ENCODE measurements at places on chromosomes 3 and 15.
A peak's percentile ranks its signal among the peaks of the same experiment; 100 is the strongest.

- DNase-seq = no peak
Measured at GRCh38 chr3:43870844-43871626, 180.3 kb downstream of the ABHD5 start.

GRCh38 chr3:65785065-65785645, 253.6 kb downstream of the MAGI1 start:
- DNase-seq = peak; percentile 51

GRCh38 chr3:15309662-15310335, 22.6 kb downstream of the SH3BP5 start:
- DNase-seq = no peak

GRCh38 chr15:52658955-52659354, 20.2 kb downstream of the ATOSA start:
- DNase-seq = no peak

DNA sequence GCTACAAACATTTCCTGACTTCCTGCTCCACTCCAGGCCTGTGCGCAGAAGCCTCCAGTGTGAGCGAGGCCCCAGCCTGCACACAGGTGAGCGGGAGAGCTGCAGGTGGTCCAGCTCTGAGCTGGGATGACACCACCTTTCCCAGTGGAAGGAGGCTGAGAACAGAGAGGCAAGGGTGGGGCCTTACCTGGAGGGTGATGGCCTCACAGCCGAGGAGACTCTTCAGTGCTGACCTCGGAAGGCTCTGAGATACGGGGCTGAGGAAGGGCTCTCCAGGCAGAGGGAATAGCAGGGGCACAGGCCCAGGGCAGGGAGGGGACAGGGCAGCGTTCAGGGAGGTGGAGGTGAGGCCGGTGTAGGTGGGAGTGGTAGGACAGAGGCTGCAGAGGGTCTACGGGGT, 70.8 kb downstream of the EFCAB12 start:
- no peak for DNase-seq

DNA sequence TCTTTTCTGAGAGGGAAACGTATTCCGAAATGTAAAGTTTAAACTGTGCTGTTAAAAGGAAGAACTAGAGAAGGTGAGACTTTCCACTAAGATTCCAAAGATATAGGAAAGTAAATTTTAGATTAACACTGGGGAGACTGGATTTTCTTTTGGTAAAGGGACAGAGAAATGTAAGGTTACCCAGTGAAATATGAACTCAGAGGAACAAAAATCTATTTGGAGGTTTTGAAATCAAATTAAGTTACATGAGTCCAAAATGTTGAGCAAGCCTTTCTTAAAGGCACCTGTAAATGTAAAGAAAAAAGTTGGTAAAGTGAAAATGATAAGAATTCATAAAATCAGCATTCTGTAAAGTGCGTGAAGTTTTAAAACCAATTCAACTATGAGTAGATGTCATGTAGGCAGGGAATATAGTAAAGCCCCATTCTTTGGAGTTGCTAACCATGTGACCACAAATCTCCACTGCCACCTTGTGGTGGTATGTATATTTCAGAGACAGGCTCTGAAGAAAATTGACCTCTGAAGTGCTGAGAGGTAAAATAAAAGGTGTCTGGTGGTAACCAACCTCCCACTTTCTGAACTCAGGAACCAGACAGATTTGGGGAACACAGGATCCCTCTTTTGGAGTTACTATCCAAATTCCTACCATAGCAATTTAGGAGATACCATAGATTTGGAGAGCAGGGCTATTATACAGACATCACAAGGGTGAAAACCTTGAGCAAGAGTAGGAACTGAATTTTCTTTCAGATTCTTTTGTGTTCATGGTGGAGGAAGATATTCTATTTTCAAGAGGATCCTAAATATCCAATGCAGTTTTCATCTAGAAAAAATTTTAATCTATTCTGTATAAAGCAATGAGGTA, 215.3 kb downstream of the ROBO2 start:
- DNase-seq = peak; percentile 64

- DNase-seq = peak; percentile 53
Measured at GRCh38 chr15:91853511-91853947, at the start of gene SLCO3A1. SLCO3A1 (plus strand) TSS chr15:91853708.

DNA sequence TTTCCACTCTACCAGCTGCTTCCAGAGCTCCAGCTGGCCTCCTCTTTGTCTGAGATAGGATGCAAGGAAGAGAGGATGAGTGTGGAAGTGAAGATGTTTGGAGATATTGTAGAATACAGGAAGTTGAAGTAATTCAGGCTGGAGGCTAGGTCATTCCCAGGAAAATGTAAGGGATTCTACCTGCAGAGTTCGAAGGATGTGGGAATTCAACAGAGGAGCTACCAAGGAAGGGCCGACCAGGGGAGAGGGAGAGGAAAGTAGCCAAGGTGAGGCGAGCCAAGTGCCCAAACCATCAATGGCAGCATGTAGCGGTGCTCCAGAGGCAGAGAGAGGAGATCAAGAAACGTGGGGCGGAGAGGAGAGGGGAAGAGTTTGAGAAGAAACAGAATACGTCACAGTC, 49.0 kb upstream of the EPHB3 start:
- DNase-seq = no peak

DNA sequence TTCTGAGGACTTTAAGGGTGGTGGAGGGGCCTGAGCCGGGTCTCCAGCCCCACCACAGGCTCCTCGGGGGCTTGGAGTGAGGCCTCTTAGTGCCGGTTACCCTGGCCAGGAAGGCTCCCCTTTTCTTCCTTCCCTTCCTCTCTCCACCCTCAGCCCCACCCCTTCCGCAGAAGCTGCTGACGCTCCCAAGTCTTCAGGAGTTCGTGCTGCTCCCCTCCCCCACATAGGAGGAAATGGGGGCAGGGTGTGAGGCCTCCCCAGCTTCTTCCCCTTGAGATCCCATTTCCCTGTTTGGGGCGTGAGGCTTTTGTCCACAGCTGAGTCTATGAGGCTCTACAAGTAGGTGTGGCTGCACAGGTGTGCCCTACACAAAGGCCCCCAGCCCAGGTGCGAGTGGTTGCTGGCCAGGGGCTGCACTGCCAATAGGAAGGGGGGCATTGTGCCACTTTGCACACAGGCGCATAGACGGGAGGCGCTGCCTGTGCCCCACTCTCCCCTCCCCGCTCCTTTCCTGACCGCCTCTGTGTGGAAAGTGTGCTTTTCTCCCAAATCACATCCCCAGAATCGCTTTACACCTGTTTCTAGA, 915 bp upstream of the CALML4 start:
- no peak for DNase-seq

DNA sequence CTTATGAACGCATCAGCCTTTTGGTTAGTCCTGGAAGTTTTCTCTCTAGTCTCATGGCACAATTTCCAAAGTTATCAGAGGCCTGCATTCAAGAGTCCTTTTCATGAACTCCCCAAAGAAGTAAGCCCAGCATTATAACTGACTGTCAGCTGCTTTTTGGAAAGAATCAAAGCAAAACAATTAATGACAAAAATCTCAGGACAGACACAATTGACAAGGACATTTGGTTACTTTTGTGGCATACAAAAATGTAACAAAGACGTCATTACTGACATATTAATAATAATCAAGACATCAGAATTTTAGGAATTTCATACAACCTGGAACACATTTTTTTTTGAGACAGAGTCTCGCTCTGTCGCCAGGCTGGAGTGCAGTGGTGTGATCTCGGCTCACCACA, 21.2 kb downstream of the KATNBL1 start:
- no peak for DNase-seq

DNA sequence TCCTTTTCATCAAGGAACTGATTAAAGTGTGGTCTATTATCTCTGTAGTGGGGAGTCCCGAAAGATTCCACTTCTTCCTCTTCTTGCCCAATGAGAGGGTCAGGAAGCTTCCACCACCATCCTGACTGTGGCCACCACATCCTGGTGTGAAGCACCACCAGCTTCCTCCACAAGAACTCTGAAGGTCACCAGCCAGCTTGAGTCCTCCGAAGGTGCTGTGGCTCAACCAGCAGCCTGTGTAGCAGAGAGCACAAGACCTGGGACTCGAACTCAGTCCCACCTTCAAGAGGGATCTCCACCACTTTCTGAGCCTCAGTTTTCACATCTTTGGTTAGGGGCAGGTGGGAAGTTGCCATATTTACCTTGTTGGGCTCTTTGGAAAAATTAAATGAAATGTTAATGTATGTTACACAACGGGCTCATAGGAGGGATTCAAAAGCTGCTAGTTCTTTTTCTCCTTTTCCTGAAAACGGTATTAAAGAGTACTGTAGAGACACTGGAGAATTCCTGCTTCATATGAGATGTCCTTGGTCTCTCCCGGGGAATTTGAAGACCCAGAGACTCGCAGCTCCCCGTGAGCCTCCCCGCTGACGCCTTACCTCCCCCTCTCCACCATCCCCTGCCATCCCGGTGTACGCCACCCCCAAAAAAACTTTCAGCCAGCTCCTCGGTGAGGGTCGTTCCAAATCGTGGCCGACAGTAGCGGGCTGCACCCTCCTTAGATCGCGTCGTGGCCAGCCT, 816 bp upstream of the ACAN start:
- DNase-seq = no peak

DNA sequence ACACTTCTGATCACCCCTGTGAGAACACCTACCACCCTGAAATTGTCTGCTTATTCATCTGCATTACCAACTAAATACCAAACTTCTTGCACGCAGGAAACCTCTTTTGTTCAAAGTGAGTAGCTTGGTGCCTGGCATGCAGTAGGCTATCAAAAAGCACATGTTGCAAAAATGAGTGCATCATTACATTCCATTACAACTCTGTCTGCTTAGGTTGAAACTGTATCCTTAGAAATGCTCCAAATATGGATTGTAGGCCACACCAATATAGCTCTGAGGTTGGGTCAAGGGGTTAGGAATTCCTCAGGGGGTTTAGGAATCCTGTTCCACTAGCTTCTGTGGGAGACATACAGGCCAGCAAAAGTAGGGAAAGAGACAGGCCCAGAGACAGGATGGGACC, 107.2 kb downstream of the THRB start:
- no peak for DNase-seq

DNA sequence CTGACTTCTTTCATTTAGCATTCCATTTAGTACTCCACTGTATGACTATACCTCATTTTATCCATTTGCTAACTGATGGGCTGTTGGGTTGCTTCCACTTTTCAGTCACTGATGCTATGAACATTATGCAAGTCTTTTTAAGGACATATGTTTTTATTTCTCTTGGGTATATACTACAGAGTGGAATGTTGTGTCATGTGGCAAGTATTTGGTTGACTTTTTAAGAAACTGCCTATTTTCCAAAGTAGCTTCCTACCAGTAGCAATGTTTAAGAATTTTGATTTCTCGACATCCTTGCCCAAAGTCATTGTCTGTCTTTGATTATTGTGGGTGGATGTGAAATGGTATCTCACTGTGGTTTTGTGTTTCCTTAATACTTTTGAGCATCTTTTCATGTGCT, 110.1 kb upstream of the TPM1 start:
- DNase-seq = no peak

DNA sequence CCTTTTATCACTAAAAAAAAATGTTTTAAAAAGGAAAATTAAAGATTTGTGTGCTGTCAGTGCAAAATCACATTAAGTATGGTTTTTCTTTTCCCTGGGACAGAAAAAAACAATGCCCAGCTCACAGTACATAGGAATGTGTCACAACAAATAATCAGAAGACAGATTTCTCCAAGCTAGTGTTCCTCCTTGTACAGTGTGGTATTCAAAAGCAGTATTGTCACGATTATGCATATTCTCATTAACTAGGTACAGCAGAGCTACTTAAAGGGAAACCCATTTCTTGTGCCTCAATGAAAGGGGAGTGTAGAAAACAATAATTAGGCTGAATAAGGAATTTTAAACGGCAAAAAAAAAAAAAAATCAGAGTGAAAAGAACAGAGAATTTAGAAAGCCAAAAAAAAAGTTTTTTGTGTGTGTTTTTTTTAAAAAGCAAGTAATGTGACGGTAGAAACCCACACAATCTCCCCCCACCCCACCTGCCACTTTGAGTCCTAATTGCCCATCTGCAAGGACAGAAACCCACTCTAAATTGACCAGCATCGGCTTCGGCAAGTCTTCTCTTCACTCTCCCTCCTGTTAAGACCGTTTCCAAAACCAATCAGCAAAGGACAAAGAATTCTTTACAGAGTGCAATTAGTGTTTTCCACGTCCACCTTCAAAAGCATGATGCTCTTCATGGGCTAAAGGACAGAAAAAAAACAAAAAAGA, 41.0 kb downstream of the EIF4E3 start:
- no peak for DNase-seq

- no peak for DNase-seq
Measured at GRCh38 chr15:26954403-26954802, 16.6 kb upstream of the GABRG3 start.

DNA sequence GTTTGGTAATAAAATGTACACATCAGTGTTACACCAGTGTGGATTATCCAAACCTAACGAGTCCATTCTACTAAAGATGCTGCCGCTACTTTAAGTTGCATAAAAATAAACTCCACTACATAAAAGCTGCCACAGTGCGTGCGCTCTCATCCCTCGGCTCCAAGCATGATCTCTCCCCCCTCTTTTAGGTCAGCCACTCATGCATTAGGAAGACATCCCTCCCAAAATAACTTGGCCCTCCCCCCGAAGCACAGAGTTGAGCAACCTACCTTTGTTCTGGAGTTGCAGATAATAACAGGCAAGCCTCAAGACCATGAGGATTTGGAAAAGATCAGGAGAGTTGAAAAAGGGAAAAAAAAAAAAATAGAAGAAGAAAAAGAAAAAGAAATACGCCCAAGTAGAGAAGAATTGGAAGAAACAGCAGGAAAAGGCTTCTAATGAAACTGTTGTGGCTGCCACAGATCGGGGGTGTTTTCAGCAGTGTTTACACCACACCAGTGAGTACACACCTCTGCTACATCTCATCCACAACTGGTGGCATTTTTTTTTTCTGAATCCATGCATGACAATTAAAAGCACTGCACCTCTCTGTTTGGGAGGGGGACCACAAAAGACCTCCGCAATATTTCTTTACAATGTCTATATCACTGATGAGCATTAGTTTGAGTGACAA, 339.2 kb downstream of the FOXP1 start:
- no peak for DNase-seq

GRCh38 chr15:68334661-68335124, 57.1 kb downstream of the FEM1B start:
- DNase-seq = no peak

- DNase-seq = no peak
Measured at GRCh38 chr3:66393333-66394005, 107.4 kb downstream of the LRIG1 start.
